ENCODE measurements at places on chromosomes 4 and X.

- peak; percentile 93 for DNase-seq
Measured at GRCh38 chr4:145619639-145619996, 433 bp downstream of the MMAA start.

DNA sequence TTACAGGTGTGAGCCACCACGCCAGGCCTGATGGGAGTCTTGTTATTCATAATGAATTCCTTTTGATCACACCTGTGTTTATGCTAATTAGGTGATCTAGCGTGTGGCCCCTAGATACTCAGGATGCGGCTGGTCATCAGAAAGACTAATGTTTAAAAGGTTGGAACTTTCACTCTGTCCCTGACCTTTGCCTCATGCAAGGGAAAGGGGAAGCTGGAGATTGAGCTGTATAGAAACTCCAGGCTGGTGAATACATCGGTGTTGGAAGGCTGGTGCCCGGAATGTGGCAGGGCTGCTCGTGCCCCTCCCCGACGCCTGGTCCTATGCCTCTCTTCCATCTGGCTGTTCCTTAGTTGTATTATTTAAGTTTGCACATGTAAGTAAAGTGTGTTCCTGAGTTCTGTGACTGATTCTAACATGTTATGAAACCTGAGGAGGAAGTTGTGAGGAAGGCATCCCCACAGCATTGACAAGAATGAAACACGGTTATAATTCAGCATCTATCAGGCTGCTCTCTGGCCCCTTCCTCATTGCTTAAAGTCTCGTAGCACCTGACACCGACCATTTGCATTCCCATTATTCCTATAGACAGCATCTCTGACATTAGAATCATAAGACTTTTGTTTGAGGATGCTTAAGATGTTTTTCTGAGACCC is 28.9 kb downstream of the CASP3 start:
- no peak for DNase-seq

DNA sequence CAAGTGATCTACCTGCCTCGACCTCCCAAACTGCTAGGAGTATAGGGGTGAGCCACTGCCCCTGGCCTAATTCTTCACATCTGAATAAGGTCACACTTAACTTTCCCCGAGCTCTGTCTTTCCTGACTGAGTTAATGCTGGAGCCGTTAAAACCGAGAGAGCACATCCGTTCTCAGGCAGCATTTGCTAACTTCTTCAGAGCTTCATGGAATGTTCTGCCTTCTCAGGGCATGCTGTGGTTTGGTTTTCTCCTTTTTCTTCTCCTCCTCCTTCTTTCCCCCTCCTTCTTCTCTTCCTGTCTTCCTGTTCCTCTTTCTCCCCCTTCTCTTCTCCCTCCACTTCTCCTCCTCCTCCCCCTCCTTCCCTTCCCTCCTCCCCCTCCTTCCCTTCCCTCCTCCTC is 119.9 kb downstream of the ASMT start:
- no peak for DNase-seq

- DNase-seq = peak; percentile 8
Measured at GRCh38 chrX:72644946-72645345, 69.2 kb downstream of the PHKA1 start.

GRCh38 chr4:106034220-106034619 is 138.9 kb downstream of the NPNT start:
- DNase-seq = no peak

DNA sequence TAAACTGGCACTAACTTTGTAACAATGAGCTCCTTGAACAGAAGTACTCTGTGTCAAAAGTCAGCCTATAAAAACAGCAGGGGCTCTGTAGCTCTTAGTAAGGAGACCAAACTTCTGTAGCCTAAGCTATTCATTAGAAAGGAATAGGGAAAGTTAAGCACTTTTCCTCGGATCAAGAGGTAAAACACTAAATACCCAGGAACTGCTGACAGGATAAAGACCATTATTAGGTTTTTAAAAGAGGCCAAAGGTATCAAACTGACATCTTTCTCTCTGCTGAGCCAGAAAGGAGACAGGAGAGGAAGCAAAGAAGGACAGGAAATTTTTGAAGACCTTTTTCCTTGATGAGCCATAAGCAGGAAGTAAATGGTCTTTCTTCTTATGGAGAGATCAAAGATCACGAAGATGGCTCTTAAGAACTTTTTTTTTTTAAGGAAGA is 31.9 kb downstream of the ANAPC10 start:
- DNase-seq = no peak

DNA sequence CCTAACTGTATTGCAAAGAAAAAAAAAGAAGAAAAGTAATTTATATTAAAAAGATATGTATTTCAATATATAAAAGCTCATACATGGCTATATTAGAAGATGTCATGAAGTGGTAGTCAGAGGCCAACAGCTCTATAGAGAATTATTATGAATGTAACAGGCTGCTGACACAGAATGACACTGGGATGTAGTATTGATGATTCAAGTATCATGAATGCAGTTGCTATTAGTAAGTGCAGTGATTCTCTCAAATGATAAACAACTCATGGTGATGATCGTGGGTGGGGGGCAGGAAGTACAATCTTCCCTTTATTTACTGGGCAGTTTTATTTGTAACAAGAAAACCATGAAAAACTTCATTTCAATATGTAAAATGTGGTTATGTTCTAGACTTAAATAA is 124.6 kb downstream of the COL4A6 start:
- no peak for DNase-seq

DNA sequence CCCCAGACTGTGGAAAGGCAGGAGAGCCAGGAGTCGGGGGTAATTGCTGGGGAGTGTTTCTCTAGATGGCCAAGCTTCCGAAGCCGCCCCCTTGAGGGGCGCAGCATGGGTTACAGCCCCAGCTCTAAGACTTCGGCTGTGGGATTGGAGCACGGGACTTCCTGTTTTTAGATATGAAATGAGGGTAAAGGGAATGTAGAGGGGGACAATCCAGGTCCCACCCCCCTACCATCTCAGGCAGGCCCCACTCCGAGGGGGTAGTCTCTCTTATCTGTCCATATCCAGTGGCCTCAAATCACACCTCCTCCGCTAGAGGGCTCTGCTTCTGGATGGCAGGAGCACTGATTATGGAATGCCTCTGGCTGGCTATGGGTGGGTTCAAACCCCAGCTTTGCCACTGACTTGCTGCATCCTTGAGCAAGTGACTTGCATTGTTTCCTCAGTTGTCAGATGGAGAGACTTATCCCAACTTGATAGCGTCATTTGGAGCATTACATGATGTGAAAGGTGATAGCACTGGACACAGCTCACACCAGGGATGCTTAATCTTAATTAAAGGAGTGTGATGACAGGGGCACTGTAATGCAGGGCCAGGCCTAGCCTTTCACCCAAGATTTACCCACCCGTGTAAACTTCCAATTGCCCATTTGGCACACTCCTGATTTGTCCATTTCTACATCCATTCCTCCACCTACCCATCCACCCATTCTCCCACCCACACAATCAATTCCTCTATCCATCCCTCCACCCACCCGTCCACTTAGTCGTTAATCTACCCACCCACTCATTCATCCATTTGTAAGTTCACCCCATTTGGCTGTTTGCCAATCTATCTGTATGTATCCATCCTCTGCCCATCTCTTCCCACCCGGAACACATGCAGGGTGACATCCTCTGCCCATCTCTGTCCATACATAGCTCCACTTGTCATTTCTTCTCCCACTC is 848 bp upstream of the KCND1 start:
- DNase-seq = peak; percentile 74

DNA sequence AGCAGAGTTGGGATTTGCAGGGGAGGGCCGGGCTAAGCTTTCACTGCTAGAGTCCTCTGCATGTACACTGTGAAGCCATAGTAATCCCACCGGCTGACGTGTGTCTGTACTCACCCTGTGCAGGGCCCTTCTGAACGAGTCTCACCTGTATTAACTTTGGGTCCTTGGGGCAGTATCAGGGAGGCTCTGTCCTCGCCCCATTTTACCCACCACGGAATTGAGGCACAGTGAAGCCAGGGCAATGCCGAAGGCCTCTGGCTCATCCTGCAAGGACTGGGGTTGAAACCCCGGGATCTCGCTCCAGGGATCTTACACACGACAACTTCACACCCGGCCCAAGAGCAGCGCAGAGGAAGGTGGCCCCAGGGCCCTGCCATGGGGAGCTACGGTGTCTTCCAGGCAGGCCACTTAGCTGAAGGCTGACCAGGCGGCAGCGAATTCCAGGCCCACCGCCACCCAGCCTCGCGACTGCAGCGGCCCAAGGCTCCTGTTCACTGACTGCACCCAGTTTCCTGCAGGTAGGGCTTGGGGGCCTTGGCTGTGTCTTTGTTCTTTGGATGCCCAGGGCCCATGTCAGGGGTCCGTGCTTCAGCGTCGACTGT is 75.5 kb upstream of the ADRA2C start:
- no peak for DNase-seq

Measured in OCI-M1 (cell line).